ENCODE measurements at places on chromosomes 6 and 20.

DNA sequence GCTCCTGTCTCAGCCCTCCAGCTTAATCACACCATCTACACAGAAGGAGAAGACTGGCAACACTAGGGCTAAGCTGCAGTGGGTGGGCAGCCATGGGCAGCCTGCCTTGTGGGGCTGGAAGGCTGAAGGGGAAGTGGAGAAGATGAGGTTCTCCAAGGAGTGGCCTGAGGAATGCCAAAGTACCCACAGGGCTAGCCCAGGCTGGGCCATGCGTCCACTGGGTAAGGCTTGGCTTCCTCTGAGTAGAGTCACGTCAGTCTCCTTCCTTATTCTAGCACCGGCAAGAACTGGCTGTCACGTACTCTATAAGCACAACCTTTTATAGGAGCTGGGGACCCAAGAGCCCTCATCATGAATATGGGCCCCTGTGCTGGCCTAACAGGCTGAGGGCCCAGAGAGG, 110.6 kb upstream of the SIRPA start:
- no peak for DNase-seq

DNA sequence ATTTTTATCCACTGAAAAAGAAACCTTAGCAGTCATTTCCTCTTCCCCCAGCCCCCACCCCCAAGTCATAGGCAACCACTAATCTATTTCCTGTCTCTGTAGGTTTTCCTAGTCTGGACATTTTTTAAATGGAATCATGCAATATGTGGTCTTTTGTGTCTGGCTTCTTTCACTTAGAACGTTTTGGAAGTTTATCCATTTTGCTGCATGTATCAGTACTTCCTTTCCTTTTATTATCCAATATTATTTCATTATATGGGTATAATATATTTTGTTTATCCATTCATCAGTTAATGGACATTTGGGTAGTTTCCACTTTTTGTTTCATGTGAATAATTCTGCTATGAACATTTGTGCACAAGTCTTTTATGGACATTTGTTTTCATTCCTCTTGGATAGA, 99.3 kb upstream of the BMP5 start:
- no peak for DNase-seq

- peak; percentile 37 for DNase-seq
These were observed 17.0 kb downstream of the GPX5 start for GRCh38 chr6:28542440-28543296.

GRCh38 chr6:111564482-111564945, 41.2 kb downstream of the TRAF3IP2 start:
- no peak for DNase-seq

DNA sequence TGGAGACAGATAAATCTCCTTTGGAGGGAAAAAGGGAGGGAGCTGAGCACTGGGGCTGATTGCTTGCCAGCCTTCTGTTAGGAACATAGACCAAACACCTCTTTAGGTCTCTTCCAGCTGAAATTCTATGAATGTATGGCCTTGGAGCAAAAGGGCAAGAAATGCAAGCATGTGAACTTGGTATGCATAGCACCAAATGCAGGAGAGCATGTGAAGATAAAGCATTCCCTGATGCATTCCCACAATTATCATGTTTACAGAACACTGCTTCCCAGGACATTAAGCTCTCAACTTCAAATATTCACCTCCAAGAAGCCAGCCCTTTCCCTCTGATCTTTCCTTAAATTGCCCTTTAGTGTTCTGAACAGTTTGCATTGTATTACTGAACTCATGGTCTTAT, 15.6 kb downstream of the RIPOR2 start:
- DNase-seq = no peak

DNA sequence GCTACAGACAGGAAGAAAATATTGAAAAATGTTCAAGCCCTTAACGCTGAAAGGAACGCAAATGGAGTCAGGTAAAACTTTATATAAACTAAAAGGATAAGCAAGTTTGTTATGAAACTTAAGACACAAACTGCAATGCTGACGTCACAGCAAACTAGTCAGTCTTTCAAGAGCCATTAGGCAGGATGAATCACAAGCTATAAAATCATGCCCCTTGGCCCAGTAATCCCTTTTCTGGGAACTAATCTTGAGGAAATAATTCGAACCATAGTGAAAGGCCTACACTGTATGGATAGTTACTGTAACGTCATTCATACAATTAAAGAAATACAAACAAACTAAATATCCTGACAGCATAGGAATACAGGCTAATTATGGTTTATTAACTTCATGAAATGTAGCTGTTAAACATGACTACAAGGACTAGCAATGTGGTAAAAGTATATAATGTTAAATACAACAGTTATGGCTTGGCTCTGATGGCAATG, 42.7 kb upstream of the HINT3 start:
- DNase-seq = no peak

DNA sequence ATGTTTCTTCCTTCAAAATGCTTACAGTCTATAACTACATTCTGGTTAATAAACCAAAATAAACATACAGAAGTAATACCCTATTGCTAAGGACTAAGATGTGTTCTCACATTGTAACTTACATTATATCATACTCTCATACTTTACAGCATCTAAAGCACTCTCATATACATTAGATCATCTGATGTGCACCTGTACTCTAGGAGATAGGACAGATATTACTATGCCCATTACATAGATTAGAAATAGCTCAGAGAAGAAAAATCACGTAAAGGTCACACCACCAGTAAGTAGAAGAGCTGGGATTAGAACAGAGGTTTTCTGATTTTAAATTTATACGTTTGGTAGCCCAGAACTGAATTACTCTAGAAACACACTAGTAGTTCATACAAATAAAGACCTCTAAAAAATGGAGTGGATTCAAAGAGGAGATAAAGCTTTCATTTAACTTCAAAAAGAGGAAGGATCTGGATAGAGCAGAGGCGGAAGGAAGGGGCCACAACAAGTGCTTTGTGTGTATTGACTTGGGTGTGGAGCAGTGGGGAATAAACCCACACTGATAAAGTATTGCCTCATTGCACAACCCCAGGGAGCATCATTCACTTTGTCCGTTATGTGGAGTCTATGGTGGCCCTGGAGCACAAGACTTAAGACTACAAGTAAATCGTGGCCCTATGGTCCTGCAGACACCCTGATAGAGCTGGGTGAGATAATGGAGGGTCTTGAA, 30.9 kb downstream of the SLC2A12 start:
- no peak for DNase-seq

DNA sequence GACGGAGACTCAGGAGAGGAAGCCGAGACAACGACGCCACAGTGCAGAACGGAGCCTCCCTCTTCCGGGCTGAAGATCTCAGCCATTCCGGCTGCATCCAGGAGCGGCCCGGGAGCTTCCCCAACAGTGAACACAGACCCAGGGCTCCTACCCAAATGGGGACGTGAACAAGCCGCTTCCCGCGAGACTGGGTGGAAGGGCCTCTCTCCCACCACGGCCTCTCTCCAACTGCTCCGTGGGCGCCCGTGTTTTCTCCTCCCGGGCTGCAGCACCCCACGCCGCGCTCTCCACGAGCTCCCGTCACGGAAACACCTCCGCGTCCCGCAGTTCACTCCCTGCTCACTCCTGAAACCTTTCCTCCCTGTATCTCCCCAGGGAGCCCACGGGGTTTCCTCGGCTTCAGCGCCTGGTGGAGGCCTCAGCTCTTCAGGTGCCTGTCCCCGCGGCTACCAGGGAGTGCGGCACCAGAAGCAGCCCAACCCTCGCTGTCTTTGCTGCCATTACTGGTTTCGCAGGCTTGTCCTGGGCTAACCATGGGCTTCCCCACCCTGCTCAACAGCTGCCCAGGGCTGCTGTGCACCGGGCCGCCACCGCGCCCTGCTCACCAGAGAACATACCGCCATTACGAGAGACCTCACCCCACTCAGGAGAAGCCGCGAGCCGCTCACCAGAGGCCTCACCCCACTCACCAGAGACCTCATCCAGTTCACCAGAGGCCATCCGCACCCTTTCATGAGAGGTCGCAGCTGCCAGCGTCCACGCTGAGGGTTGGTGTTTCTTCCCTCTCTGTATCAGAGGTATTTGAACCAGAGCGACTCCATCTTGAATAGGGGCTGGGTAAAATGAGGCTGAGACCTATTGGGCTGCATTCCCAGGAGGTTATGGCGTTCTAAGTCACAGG, 922.8 kb downstream of the QKI start:
- no peak for DNase-seq

DNA sequence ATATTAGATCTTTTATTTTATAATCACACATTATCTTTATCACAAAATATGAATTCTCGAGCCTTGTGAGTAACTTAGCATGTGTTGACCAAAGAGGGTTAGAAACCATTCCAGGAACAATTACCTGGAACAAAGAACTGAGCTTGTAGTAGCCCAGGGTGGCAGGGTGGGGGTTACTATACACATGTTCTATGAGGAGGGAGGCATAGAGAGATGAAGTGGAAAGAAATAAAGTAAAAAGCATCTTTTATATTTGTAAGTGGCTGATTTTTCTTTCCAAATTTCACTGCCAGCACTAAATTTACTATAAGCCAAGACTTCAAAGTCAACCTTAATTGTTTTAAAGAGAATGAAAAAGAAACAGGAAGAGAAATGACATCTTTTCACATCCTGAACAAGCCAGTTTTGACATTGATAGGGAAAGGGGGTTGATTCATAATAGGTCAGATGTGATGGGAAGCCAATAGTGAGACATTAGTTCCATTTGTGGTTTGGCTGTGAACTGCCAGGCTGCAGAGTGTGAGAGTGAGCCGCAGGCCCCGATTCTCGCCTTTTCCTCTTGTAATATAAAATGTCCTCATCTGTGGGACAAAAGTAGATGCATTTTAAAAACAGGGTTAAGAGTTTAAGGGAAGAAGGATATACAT, 52.7 kb upstream of the MYB start:
- peak; percentile 46 for DNase-seq

DNA sequence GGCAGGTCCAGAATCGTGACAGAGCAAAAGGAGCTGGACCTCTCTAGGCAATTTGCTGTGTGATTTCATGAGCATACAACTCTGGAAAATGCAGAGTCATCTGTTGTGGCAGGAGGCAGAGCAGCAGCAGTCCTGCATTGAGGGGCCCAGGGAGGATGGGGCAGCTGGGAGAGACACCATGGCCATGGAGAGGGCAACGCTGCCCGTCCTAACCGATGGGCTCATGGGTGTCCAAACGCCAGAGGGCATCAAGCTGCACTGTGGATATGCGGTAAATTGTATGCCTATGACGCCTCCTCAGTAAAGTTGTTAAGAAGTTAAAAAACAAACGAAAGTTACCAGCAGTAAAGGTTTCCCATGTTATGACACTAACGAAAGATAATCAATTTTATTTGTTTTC, 42.2 kb upstream of the DACT2 start:
- DNase-seq = no peak

DNA sequence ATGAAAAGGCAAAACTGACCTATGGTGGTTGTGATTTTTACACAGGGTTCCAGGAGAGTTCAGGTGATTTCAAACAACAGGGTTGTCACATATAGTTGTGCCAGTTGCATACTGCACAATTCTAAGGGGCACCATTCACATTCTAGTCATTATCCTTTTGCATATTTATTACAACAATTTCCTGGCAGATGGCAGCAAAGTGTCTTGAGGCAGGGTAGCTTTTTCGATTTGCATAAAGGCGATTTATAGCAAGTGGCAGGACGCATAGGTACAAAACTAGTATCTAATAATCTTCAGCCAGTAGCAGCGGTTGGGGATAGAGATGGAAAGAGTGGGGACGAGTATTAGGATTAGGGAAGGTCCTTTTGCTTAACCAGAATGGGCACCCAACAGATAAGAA, 46.5 kb upstream of the TRAF3IP2 start:
- DNase-seq = no peak

GRCh38 chr6:154969796-154970195, 25.3 kb upstream of the TIAM2 start:
- no peak for DNase-seq

DNA sequence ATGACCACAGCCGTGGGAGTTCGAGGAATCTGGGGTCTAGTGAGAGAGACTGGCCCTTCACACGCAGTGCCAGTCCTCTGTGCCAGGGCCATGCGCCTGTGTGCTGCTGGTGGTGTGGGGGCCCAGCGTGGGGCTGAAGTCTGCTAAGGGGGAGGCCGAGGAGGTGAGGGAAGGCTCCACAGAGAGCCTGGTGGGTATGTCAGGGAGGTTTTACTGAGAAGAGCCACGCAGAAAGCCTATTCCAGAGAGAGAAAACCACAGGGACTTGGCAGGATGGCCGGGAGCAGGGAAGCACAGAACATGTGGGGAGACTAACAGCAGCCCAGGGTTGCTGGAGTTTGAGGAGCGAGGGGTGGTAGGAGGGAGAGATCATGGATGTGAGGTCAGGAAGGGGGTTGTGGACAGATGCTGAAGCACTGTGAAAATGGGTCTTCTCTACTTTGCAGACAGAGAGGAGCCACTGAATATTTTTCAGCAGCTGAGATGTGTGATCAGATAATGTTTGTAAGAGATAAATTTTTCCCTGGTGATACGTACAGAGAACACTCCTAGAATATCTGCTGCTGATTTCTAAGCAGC, 35.3 kb downstream of the DUSP22 start:
- DNase-seq = no peak

DNA sequence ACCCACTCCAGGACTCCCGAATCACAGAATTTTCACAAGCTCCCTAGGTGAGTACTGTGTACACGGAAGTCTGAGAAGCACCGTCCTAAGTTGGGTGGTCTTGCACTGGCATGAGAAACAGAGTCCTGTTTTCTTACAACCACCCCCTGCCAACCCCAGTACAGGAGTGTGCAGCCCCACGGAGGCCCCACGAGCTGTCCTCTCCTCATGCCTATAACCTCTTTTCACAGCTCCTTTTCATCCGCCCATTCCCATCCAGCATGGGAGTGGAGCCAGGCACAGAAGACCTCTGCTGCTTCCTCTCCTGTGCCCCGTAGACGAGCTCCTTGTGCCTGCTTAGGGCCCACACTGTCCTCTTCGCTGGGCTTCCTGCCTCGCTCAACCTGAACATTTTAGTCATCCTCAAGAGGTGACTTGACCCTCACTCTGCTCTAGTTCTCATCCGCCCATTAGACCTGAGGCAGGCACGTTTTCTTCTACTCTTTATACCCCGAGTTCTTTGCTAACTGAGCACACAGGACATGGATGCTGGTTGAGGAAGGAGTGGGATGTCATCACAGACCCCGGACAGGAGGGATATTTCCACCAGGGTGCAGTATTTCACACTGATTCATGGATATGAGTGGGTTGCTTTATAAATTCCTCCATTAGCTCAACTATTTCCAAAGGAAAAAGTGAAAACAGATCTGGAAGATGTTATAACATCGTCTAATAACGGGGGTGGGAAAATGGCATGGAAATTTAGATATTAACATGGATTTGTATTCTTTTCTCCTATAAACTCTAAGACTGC, 160.5 kb downstream of the TTLL2 start:
- DNase-seq = no peak

DNA sequence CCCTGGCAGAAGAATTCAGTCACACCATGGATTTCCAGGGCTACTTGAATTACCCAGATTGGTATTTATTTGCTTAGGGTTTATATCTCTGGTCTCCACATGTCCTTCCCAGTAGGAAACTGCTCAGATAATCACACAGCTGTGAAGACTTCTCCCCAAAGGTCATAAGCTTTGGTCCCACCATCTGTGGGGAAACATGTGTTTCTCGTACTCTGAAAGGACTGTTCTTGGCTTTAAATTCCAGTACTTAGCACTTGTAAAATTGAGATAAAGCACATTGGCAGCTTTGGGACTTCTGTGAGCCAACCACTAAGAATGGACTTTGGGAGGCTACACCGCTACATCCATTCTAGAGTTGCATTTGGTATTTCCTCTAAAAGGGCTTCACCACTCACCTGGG, 205.3 kb upstream of the FOXA2 start:
- DNase-seq = no peak

Data from CD8-positive, alpha-beta T cell (primary cell).